ENCODE measurements at places on chromosomes 6 and 20.

DNA sequence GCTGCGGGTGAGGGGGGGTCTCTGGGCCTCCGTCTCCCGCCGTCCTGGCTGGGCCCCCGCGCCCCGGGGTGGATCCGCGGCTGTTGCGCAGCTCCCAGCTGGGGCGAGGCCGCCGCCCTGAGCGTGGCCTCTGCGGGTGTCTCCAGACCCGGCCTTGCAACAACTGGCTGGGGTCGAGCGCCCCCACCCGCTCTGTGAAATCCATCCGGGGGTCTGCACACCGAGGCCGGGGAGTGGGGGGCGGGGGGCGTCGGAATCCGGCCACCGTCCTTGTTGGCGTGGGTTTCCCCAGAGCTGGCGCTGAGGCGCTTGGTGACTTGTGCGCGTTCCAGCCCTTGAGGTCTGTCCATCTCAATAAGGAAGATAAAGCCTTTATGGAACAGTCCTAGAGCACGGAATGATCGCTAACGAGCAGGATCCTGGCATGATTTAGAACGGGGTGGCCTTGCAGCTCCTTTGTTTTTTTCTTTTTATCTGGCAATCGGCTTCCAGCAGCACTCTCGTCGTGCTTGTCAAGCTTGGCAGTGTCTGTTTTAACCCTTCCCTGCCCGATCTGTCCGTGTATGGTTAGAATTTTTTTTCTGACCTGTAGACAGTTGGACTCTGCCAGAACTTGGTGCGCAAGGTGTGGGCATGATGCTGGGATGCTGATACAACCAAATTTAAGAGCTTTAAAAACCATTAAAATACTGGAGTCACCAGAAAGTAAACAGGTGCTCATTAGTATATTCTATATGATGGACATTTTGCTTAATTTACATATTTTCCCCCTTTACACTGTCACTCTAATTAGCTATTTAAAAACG, 675 bp downstream of the DSTN start:
- H3K4me3 ChIP-seq, result peak overlapping the region; percentile 84
- no peaks in the 10 kb centered on the region for H3K27me3 ChIP-seq
- peaks cover 23% of the 10 kb centered on the region for H3K4me1 ChIP-seq
- peak overlapping the region; percentile 80 for H3K27ac ChIP-seq
- peak; percentile 69 for DNase-seq

DNA sequence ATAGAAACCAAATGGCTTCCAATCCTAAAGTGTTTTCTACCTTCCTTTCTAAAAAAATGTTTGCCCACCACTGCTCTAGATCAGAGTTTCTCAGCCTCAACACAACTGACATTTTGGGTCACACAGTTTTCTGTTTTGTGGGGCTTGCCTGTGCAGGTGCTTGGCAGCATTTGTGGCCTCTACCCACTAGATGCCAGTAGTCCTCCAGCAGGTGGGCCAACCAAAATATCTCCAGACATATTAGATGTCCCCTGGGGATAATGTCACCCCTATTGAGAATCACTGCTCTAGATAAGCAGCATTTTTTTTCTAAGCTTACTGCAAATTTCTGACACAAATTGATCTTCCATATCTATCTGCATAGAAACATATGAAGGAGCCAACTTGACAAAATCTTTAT, 26.3 kb upstream of the EPM2A start:
- no peak overlapping the region for H3K4me3 ChIP-seq
- no peak overlapping the region for H3K27ac ChIP-seq
- no peak for DNase-seq
- no peaks in the 10 kb centered on the region for H3K36me3 ChIP-seq
- no peaks in the 10 kb centered on the region for H3K4me1 ChIP-seq

DNA sequence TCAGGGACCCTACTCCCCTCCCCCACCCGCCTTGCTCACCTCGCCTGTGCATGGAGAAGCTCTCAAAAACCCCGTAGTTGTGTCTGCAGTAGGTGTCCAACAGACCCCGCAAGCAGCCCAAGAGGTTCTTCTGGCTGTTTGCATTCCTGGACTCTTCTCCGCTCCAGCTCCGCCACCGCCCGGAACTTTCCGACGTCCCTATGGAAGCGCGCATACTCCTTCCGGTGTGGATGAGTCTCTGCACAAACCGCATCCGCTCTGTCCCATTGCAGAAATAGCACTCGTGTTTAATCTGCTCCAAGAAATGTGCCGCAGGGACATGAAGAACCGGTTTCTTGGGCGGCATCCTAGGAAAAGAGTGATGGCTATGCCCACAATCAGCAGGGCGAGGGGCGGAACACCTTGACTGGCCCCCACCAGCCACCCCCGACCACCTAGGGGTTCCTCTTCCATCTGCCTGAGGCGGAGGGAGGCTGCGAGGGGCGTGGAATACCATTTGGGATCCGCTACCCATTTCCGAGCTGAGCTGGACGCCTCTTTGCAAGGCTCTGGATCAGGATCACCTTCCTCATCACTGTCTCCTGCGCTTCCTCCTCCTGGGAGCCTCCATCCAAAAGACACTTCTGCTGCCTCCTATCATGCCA, 20.2 kb downstream of the HLA-DRA start:
- H3K4me3 ChIP-seq, result no peak overlapping the region
- DNase-seq, result no peak
- no peak overlapping the region for H3K27ac ChIP-seq
- peaks cover 7% of the 10 kb centered on the region for H3K27me3 ChIP-seq
- H3K36me3 ChIP-seq, result no peaks in the 10 kb centered on the region

- no peaks in the 10 kb centered on the region for H3K36me3 ChIP-seq
- H3K27ac ChIP-seq, result no peak overlapping the region
- no peaks in the 10 kb centered on the region for H3K4me1 ChIP-seq
These were observed 212.9 kb upstream of the PMEPA1 start for GRCh38 chr20:57922706-57923105.

- H3K27ac ChIP-seq, result no peak overlapping the region
- H3K27me3 ChIP-seq, result no peaks in the 10 kb centered on the region
- peaks cover 23% of the 10 kb centered on the region for H3K4me1 ChIP-seq
- no peak for DNase-seq
- H3K4me3 ChIP-seq, result no peak overlapping the region
These were observed 347.8 kb downstream of the CDKAL1 start for GRCh38 chr6:20882014-20882413.

DNA sequence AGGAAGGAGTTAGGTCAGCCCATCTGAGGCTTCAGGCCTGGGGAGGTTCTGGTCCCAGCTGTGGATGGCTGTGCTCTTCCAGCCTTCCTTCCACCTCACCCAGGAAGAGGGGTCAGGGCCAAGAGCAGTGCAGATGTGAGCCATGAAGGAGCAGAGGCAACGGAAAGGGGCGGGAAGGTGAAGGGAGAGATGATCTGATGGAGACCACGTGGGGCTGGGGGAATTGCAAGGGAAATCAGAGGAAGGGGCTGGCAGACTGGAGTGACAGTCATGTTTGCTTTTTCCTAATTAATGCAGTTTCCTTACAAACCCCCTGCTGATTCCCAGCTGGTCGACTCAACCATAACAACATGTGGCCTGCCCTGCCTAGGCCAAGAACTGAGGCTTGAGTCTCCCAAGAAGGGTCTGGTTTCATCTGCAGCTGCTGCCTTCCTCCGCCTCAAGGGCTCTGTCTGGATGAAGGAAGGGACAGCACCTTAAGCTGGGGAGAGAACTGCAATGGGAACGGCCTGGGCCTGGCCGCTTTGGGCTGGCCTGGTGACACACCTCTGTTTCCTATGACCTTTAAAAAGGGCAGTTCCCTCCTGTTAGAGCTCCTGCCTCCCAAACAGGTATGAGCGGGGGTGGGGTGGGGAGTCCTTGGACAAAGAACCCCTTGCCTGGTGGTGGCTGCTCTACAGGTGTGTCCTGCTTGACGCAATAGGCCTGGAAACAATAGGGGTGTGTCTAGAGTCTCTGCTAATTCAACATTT, 7.8 kb upstream of the MRPS18A start:
- H3K4me1 ChIP-seq, result peaks cover 24% of the 10 kb centered on the region
- no peak overlapping the region for H3K27ac ChIP-seq
- no peak overlapping the region for H3K4me3 ChIP-seq
- DNase-seq, result no peak
- no peaks in the 10 kb centered on the region for H3K36me3 ChIP-seq
- no peaks in the 10 kb centered on the region for H3K27me3 ChIP-seq

DNA sequence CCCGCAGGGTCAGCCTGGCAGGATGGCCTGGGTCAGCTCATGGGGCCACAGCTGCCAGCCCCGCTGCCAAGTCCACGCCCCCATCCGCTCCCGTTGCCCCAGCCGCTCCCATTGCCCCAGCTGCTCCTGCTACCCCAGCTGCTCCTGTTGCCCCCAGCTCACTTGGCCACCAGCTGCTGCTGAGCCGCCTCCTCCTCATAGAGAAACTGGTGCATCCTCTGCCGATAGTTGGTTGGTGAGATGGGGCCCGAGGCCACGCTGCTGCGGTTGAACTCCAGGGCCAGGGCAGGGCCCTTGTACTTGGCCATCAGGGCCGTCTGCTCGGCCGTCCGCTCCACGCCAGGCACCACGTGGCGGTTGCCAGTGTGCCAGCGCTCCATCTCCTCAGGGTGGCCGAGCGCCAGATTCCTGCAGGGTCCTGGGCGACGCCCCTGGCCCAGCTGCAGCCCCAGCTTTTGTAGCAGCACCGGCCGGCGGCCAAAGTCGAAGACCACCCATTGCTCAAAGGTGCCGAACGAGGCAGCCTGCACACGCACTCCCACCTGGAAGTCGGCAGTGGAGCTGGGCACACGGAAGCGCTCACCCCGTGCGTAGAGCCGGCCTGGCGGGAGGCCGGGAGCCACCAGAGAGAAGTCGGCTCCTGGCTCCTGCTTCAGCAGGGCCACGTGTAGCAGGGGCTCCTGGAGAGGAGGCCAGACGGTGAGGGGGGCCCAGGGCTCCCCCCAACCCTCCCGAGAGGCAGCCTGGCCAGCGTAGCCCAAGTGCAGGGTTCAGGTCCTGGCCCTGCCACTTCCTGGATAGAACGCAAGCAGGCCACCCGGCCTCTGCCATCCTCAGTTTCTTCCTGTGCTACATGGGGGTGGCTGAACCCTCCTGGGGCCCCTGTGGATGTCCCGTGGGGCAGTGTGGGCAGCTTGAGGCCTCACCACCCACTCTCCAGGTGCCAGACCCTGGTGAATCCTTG, 4.8 kb downstream of the HELZ2 start:
- no peak overlapping the region for H3K4me3 ChIP-seq
- no peaks in the 10 kb centered on the region for H3K27me3 ChIP-seq
- no peak for DNase-seq
- no peaks in the 10 kb centered on the region for H3K36me3 ChIP-seq
- H3K4me1 ChIP-seq, result peaks cover 8% of the 10 kb centered on the region

DNA sequence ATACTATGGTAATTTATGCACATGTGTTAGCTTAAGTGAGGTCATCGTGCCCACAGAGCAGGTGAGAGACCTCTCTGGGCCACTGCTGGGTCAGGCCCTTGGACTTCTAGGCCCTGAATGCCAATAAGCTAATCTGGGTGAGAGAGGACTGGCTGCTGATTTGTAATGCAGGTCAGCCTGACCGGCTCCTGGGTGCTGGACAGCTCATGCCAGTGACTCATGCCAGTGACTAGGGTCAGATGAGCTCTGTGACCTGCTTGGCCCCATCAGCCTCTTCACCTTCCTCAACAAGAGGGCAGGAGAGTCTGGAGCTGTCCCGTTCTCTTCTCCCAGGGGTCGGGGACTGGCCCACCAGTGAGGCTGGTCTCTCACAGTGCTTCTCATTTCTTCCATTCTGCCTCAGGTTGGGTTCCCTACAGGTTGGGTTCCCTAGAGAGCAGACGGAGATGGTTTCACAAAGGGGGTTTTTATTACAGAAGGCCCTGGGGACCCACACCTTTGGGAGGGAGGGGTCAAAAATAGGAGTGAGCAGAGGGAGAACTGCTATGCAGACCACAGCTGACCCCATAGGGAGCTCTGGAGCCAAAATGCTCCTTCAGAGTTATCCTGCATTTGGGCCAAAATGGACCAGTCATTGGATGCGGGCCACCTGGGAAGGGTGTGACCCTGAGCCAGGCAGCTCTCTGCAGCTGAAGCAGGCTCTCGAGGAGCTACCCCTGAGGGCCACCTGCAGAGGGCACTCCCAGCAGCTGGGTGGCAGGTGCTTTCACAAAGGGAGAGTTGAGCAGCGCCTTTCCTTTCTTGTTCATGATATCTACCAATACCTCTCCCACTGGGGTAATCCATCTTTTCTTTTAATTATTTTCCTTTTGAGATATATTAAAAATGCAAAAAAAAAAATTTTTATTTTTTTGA, 2.2 kb upstream of the OXT start:
- peaks cover 7% of the 10 kb centered on the region for H3K27me3 ChIP-seq
- no peaks in the 10 kb centered on the region for H3K4me1 ChIP-seq
- DNase-seq, result no peak
- H3K4me3 ChIP-seq, result no peak overlapping the region

GRCh38 chr6:121330516-121330915, 3.8 kb downstream of the TBC1D32 start:
- H3K4me3 ChIP-seq, result no peak overlapping the region
- no peaks in the 10 kb centered on the region for H3K27me3 ChIP-seq
- H3K27ac ChIP-seq, result no peak overlapping the region

DNA sequence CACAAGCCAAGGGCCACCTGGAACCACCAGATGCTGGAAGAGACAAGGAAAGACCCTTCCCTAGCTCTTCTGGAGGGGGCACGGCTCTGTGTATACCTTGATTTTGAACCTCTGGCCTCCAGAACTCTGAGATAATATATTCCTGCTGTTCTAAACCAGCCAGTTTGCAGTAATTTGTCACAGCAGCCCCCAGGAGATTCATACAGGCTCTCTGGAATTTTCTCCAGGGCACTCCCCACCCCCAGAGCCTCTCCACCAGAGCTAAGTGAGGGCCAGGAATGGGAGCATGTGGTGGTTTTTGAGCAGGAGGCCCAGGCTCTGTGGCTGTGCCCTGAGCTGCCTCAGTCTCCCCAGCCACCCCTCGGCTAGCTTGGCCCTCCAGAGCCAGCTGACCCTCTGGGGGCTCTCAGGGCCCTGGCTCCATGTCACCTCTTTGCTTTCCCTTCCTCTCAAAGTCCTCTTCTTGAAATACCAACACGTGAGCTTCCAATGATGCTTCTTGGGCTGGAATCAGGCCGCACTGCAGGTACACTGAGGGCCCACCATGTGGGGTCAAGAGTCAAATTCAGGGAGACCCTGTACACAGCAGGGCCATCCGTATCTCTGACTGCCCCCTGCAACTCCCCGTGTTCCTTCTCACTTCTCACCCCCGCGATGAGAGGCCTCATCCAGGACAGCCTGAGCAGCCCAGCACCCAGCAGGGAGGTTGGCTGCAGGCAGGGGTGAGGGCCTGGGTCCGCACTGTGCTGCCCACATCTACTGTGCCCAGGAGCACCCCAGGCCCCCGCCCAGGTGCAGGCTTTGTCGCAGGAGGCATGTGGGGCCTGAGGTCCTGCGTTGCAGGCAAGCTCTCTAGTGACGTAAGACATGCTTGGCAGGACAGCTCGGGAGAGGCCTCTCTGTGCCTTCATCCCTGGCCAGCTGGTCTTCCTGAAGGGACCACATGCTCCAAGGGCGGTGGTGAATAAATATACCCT, 155.5 kb downstream of the ANKRD60 start:
- no peak for DNase-seq
- peaks cover 8% of the 10 kb centered on the region for H3K27me3 ChIP-seq
- no peak overlapping the region for H3K27ac ChIP-seq
- H3K4me3 ChIP-seq, result no peak overlapping the region

- H3K27me3 ChIP-seq, result no peaks in the 10 kb centered on the region
- no peak for DNase-seq
- H3K4me3 ChIP-seq, result no peak overlapping the region
- no peak overlapping the region for H3K27ac ChIP-seq
- H3K36me3 ChIP-seq, result no peaks in the 10 kb centered on the region
These were observed 642.1 kb upstream of the NRSN1 start for GRCh38 chr6:23483896-23484295.

Data from endothelial cell of umbilical vein (primary cell).